ENCODE measurements at places on chromosomes 1 and 21.

GRCh38 chr1:93437976-93438605, 9.8 kb upstream of the FNBP1L start:
- no peak for DNase-seq

- no peak for DNase-seq
These were observed 4.7 kb downstream of the ZBTB7B start for GRCh38 chr1:155007251-155007828.

DNA sequence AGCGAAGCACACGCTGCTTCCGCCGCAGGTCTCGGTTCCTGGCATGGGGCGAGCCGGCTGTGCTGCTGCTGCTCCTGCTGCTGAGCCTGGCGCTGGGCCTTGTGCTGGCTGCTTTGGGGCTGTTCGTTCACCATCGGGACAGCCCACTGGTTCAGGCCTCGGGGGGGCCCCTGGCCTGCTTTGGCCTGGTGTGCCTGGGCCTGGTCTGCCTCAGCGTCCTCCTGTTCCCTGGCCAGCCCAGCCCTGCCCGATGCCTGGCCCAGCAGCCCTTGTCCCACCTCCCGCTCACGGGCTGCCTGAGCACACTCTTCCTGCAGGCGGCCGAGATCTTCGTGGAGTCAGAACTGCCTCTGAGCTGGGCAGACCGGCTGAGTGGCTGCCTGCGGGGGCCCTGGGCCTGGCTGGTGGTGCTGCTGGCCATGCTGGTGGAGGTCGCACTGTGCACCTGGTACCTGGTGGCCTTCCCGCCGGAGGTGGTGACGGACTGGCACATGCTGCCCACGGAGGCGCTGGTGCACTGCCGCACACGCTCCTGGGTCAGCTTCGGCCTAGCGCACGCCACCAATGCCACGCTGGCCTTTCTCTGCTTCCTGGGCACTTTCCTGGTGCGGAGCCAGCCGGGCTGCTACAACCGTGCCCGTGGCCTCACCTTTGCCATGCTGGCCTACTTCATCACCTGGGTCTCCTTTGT, 2.6 kb downstream of the TAS1R3 start:
- no peak for DNase-seq

- no peak for DNase-seq
These were observed 27.2 kb upstream of the BCL10 start for GRCh38 chr1:85303440-85304162.

- DNase-seq: no peak
These were observed 790.4 kb downstream of the PLA2G4A start for GRCh38 chr1:187619175-187619574.

DNA sequence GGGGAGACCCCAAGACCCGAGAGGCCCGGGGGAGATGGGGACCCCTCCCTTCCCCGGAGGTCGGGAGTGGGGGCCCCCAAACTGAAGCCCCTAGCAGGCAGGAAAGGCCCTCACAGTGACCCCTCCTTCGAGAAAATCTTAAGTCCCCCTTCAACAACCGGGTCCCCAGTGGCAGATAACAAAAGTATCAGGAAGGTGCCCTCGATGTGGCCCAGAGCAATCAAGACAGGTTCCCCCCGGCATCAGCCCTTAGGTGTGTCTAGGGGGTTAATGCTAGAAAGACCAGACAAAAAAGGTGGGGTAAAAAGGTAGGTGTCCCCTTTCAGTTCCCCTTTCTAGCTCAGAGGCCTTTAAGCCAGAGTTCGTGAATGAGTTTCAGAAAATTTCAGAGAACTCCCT, 282 bp upstream of the ECE1 start:
- no peak for DNase-seq

DNA sequence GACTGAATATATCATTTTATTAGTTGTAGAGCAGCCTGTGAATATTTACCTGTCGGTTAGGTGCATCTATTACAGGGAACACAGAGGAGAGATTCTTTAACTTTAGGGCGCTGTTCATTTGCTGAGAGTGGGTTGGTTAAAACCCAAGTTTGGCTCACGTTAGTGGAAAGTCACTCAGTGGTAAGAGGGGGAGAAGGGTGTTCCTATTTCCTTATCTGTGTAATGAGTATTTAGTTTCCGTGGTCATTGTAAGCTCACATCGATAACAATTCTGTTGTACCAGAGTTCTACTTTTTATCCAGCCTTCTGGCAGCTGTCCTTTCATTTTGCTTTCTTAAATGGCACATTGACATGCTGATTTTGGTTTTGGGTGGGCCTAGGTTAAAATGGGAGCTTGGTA, 773.2 kb upstream of the ADAMTS5 start:
- no peak for DNase-seq

GRCh38 chr1:53654216-53655210, 84.5 kb downstream of the GLIS1 start:
- peak; percentile 56 for DNase-seq
